ENCODE measurements at places on chromosomes 5 and 9. TPM values are rescaled to one million over a fixed set of nuclear protein-coding genes. Genes with fewer than 3 reads are reported as not detected.

- no peaks in the 10 kb centered on the region for H3K4me1 ChIP-seq
- H3K27me3 ChIP-seq, result no peaks in the 10 kb centered on the region
- no peak overlapping the region for H3K27ac ChIP-seq
- no peaks in the 10 kb centered on the region for H3K36me3 ChIP-seq
- no peak for DNase-seq
- no peak overlapping the region for H3K4me3 ChIP-seq
Observed at GRCh38 chr5:107381189-107381856, 289.4 kb downstream of the EFNA5 start.

DNA sequence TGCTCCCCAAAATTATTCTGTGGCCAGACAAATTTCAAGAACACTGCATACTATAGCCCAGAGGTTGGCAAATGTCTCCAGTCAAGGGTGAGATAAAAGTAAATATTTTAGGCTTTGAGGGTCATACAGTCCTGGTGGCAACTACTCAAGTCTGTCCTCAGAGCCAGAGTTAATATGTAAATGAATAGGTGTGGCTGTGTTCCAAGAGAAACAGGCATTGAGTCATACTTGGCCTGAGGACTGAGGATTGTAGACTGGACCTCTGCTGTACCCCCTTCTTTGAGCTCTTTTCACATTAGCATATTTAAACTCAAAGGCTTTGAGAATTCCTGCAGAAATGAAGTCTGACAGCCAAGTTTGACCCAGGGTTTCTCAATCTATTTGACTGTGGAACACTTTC lies 129.2 kb upstream of the PTCH1 start:
- H3K36me3 ChIP-seq, result no peaks in the 10 kb centered on the region
- DNase-seq, result no peak

DNA sequence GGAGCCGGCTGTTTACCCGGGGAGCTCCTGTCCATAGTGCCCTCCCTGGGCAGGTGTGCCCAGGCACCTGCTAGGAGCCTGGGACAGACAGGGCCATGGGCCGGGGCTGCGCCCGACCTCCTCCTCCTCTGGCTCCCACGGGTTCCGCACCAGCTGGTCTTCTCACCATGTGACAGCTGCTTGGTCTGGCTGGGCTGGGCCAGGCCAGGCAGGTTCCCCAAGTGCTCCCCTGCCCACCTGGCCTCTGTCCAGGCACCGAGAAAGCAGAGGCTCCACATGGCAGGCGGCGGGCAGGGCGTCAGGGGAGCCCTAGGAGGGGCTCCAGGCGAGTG lies 60.0 kb downstream of the OLFM1 start:
- DNase-seq, result no peak
- no peak overlapping the region for H3K27ac ChIP-seq
- H3K27me3 ChIP-seq, result no peaks in the 10 kb centered on the region

DNA sequence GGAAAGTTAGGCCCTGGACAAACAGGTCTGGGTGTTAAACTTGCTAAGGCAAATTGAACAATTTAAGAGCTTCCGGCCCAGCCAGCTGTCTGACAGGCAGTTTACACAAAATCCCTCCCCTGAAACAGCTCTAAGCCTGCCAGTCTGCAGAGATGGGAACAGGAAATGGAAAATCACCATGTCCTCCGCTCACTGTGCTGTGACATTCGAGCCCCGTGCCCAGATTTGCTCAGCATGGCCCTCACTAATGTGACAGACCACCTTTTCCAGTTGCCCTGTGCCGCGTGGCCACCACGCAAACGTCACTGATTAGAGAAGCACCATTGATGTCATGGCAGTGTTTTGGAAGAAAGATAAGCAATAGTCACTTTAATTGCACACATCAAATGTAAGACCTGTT lies 41.0 kb downstream of the CCNJL start:
- H3K4me1 ChIP-seq, result no peaks in the 10 kb centered on the region
- DNase-seq, result peak; percentile 22
- H3K36me3 ChIP-seq, result no peaks in the 10 kb centered on the region
- H3K4me3 ChIP-seq, result no peak overlapping the region

GRCh38 chr5:96584712-96585111 lies 77.5 kb upstream of the CAST start:
- no peak overlapping the region for H3K4me3 ChIP-seq
- no peak overlapping the region for H3K27ac ChIP-seq
- peaks cover 13% of the 10 kb centered on the region for H3K27me3 ChIP-seq
- no peaks in the 10 kb centered on the region for H3K4me1 ChIP-seq

DNA sequence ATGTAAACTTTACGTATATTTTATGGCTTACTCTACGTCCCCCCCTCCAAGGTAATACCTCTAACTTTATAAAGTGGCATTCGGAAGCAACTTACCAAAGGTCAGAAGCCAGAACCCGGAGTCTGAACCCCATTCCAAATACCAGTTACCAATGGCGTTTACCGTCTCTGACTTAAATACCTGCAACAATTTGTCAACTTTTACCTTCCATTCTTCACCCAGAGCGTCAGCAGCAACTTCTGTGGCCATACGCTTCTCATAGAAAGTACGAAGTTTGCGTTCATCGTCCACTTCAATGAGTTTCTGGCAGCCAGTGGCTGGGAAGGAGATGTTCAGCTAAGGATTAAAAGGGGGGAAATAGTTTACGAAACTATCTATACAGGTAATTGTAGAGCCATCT lies 753 bp downstream of the RPS6 start:
- H3K4me1 ChIP-seq, result peaks cover 21% of the 10 kb centered on the region
- H3K36me3 ChIP-seq, result peaks cover 47% of the 10 kb centered on the region
- H3K27me3 ChIP-seq, result no peaks in the 10 kb centered on the region

DNA sequence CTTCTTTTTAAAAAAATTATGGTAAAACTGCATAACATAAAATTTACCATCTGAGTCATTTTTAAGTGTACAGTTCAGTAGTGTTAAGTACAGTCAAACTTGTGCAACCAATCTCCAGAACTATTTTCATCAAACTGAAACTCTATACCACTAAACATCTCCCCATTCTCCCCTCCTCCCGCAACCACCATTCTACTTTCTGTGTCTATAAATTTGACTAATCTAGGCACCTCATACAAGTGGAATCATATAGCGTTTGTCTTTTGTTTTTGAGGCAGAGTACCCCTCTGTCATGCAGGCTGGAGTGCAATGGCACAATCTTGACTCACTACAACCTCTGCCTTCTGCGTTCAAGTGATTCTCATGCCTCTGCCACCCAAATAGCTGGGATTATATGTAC lies 24.0 kb upstream of the EBF1 start:
- DNase-seq, result no peak
- H3K4me3 ChIP-seq, result no peak overlapping the region
- peaks cover 6% of the 10 kb centered on the region for H3K4me1 ChIP-seq
- H3K27ac ChIP-seq, result no peak overlapping the region
- peaks cover 2% of the 10 kb centered on the region for H3K27me3 ChIP-seq

The KIAA0825 gene
- 4.6 TPM for total RNA-seq

The SPINK6 gene
- total RNA-seq, result not detected

The DNAJC21 gene
- total RNA-seq, result 42.9 TPM

The ATP10B gene
- not detected for total RNA-seq

The C5orf52 gene
- total RNA-seq, result not detected
